Jurkat, Clone E6-1 (cell line): ENCODE measurements at places on chromosomes 4 and X.

DNA sequence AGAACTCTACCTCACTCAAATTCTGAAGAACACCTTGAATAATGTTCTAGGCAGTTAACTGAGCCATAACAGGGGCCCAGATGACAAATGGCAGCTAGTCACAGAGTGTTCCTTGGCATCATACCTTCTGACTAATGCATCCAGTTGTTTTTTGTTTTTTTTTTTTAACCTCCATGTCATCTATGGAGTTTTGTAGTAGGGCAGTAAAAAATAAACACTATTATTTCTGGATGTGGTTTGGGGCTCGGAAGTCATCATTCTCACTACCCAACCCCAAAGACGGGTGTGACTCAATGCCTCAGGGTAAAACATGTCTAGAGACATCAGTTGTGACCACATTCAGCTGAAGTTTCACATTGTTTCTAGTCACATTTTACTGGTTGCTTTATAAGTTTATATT lies 31.2 kb upstream of the MCF2 start:
- DNase-seq = no peak

GRCh38 chr4:186943411-186943810 lies 219.8 kb upstream of the FAT1 start:
- DNase-seq = no peak

DNA sequence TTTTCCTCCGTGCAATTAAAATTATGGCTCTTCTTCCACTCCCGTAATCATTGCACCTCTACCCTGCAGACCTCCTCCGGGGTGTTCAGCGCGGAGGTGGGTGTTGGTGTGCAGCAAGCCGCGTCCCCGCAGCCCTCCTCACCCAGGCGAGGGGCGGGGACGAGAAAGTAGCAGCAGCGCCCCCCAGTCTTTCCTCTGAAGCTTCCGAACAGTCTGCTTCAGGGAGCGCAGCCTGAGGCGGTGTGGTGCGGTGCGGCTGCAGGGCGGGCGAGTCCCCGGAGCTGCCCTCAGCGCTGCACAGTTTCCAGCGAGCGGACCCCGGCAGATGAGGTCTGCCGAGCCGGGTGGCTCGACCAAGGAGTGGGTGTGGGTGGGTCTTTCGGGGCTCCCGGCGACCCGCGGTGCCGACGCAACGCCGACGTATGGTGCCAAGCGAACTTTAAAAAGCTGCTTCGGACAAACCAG lies at the start of gene FRAS1:
Gene FRAS1, plus strand, starts transcription at position 189 of the 465 bp plus-strand sequence. CDS start 687 bp downstream, outside the sequence.
- DNase-seq = peak; percentile 11

- no peak for DNase-seq
Observed at GRCh38 chr4:152325831-152326230, 210.1 kb downstream of the FBXW7 start.

- peak; percentile 90 for DNase-seq
Observed at GRCh38 chr4:8218371-8219031, 19.4 kb downstream of the SH3TC1 start.

- DNase-seq = no peak
Observed at GRCh38 chr4:6487466-6487865, 15.1 kb upstream of the PPP2R2C start.

GRCh38 chr4:87559090-87559837 lies 30.1 kb upstream of the SPARCL1 start:
- peak; percentile 51 for DNase-seq

- peak; percentile 28 for DNase-seq
Observed at GRCh38 chr4:73662709-73663546, 42.7 kb upstream of the RASSF6 start.

DNA sequence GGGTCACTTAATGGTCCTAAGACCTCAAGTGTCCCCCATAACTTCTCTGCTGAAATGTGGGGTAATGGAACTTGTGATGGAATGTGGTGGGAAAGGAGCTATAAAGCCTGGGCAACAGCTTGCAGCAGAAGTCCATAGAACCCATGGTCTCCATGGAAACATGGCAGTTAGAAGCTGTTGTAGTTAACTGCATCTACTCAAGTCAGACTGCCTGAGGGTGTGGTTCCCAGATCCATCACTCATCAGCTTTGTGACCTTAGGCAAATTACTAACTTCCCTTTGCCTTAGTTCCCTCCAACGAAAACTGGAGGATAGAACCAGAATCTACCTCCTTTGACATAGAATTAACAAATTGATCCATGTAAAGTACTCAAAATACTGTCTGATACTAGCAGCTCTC lies 113.0 kb downstream of the SPATA18 start:
- DNase-seq = no peak

- no peak for DNase-seq
Observed at GRCh38 chr4:11857881-11858280, 429.2 kb upstream of the HS3ST1 start.

DNA sequence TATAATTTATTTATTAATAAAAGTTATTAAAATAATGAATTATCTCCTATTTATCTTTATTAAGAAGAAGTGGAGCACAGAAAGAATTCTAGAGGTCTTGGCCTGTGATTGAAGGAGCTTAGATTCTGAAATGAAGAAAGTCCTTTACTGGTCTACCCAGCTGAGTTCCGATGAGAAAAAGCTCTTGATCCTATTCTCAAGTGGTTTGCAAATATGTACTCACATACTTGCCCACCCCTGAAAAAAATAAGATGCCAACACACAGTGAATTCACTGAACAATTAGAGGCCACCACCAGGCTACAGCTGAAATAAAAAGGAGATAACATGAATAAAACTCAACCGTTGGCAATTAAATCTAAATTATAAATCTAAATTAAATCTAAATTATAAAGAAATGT lies 253.4 kb downstream of the MAPK10 start:
- DNase-seq = no peak

- no peak for DNase-seq
Observed at GRCh38 chrX:42857766-42858165, 79.8 kb upstream of the PPP1R2C start.

- peak; percentile 80 for DNase-seq
Observed at GRCh38 chr4:13544606-13545393, 492 bp upstream of the NKX3-2 start.

- DNase-seq = no peak
Observed at GRCh38 chrX:117711782-117712181, 404.8 kb downstream of the KLHL13 start.

GRCh38 chr4:134935320-134935719 lies 733.7 kb upstream of the PABPC4L start:
- peak; percentile 1 for DNase-seq

- DNase-seq = no peak
Observed at GRCh38 chr4:24330573-24330972, 253.8 kb downstream of the DHX15 start.

DNA sequence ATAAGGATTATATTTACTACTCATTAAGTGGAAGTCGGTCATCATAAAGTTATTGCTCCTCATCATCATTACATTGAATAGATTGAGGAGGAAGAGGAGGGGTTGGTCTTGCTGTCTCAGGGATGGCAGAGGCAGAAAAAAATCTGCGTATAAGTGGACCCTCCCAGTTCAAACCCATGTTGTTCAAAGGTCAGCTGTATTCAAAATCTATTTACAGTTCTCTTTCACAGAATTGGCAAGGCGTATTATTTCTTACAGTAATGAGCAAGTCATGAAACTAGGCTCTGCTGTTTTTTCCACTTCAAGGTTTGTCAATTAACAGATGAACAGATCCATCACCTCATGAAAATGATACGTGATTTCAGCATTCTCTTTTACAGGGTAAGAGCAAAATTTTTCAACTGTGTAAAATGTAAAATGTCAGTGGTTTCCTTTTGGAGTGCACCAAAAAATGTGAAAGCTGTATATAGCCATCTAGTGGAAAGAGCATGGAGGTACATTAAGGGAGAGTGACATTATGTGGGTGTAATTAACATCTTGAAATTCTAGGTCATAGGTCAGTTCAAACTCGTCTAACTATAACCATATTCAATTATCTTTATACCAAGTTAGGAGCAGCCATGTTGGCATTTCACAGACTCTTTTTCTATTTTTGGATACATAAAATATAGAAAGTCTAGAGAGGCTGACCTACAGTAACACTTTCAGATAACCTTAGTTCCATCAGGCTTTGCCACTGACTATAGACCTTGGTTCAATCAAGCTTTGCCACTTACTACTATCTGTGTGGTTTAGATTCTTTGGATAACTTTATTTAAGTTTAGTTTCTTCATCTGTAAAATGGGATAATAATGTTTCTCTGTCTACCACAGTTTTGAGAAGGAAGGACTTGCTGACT lies 30.1 kb downstream of the NEIL3 start:
- DNase-seq = peak; percentile 50

GRCh38 chrX:1546691-1547251 lies 9.8 kb upstream of the P2RY8 start:
- no peak for DNase-seq

GRCh38 chrX:16771483-16772398 lies 14.5 kb upstream of the TXLNG start:
- no peak for DNase-seq

GRCh38 chr4:10655968-10656367 lies 28.6 kb downstream of the CLNK start:
- DNase-seq = no peak

DNA sequence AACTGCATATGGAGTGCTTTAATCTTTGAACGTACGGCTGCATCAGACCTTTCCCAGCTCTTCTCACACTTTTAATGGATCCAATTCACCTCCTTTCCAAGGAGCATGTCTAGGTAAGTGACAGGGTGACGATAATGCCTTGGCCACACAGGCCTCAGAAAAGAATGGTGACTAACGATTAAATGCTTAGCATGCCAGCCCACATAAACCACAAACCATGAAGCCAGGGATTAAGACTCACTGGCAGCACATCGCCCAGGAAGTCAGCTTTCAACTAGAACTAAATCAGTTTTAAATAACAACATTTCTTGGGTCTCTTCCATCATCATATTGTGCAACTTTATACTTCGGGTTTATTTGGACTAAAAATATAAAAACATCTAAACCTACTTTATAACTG lies 28.7 kb downstream of the INPP4B start:
- peak; percentile 50 for DNase-seq

DNA sequence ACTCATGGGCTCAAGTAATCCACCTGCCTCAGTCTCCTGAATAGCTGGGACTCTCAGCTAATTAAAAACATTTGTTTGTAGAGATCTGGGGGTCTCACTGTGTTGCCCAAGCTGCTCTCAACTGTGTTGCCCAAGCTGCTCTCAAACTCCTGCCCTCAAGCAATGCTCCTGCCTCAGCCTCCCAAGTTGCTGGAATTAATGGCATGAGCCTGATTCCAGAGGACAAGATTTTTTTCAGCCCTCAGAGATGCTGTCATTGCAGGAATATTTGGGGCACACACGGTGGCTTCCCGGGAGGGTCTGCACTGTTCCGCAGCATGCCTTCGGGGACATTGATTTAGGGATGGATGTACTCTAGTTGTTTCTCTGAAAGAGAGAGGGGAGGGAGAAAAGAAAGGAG lies 49.7 kb downstream of the STK32B start:
- no peak for DNase-seq

DNA sequence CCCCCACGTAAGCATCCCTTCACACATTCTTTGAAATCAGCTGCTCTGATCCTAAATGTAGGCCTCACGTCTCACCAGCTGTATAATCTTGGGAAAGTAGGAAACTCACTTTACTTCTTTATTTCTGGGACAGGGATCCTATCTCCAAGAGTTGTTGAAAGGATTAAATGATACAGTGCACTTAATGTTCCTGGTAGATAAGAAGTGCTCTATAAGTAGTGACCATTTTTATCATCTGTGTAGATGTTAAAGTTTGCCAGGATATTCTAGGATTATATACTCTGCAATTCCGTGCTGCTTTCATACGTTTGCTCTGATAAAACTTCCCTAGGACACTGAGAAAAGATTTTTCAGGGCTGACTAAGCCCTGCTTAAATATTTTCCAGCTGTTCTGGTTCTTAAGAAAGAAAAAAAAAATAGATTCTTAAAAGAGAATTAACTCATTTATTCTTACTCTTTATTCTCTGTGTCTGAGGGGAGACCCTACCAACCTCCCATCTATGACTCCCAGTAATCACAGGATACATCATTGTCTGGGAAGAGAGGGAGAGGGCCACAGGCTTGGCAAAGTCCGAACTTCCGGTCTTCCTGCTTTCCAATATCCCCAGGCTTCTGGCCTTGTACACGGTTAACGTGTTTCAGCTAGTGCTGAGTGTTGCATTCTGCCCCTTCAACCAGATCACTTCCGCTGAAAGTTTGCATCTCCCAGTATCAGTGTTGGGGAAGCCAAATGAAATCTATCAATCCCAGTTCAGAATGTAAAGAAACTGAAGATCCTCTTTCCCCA lies 269.2 kb downstream of the TRIML1 start:
- no peak for DNase-seq

DNA sequence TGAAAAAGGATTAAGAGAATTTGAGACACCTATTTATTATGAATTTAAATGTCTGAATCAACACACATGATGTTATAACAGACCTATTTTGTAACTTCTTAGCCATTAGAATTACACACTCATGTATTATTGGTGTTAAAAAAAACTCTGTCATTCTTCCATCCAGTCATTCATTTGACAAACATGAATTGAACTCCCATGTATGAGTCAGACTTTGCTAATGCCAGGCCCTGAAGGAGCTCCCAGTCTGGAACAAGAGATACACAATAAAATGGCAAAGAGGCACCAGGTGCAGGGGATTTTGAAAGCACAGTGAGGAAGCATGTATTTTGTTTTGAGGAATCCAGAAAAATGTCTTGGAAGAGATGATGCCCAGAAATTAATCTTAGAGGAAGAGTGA lies 87.7 kb upstream of the EFHC2 start:
- no peak for DNase-seq

GRCh38 chr4:186725469-186726425 lies 2.1 kb upstream of the FAT1 start:
- DNase-seq = peak; percentile 84

DNA sequence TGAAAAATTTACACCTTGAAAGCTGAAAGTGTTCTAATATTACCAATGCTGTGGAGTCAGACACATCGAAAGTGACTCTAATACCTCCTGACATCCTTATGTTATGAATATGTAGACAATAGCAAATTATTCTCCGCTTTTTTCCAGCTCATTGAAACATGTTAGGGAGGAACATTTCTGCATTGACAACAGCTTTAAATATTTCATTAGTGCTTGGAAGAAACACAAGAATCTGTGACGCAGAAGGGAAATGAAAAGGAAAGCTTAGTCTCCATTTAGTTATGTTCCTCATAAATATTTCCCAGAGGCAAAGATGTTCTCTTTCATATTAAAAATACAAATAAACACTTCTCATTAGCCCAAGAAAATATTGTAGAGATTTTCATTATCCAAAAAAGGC lies 55.8 kb upstream of the CD99 start:
- DNase-seq = no peak

DNA sequence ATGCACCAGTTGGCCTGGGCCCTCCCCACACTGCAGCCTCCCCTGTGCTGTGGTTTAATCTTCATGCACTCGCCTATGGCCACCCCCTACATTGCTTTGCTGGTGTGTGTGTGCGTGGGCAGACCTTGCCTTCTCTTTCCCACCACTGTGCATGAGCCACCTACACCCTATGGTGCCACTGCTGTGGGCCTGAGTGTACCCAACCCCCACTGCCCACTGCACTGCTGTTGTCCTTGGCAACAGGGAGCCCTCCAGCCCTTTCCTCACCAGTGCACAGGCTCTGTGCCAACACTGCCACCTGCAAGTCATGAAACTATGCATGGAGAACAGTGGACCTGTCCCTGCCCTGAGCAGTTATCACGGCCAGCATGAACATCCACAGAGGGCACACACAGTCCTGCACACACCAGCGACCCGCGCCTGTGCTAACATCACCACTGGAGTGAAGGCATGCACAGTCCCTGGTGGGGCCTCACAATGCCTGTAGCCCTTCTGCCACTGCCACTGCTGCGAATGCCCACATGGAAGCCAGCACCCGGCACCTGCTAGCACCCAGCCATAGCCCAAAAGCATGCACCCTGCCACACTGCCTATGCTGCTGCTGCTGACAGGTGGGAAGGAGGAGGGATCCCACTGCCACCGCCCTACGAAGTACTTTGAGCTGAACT lies 237.8 kb upstream of the ARSJ start:
- DNase-seq = no peak
